Activated naive CD8-positive, alpha-beta T cell treated with anti-CD3 and anti-CD28 coated beads, Interleukin-2, amount 10 ng/mL, durations not matched to agents 7 days and 5 days (primary cell): ENCODE measurements at places on chromosomes 12 and 14. TPM values are rescaled to one million over a fixed set of nuclear protein-coding genes. Genes with fewer than 3 reads are reported as not detected.
A peak's percentile ranks its signal among the peaks of the same experiment; 100 is the strongest.

The ATL1 gene
- 1.5 TPM for total RNA-seq

The CLEC2A gene
- total RNA-seq = not detected

The MMP17 gene
- 0.54 TPM for total RNA-seq

The CNTN1 gene
- total RNA-seq = not detected

The C1R gene
- 4.6 TPM for total RNA-seq

The PARPBP gene
- total RNA-seq = 20.5 TPM

The CCDC196 gene
- total RNA-seq = not detected

The MIPOL1 gene
- total RNA-seq = not detected

The BCL11B gene
- total RNA-seq = 104 TPM

The GYS2 gene
- 0.17 TPM for total RNA-seq

The MON2 gene
- 50.3 TPM for total RNA-seq

The GLS2 gene
- 5.2 TPM for total RNA-seq

The PDZRN4 gene
- total RNA-seq = not detected

DNA sequence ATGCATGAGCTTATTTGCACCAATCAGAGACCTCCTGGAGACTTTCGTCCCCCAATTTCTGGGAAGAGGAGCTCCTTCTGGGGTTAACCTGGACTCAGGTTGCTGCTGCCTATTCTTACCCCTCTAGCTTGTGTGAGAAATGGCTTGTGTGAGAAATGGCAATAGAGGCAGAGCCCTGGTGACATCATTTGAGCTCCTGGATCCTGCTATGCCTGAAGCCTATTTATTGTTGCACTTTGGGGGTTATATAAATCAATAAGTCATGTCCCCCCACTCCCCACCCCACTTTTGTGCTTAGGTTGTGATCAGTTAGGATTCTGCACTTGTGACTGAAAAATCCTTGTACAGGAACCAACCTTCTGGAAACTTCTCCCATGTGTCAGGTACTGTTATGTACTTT, 167.2 kb downstream of the ADCK1 start:
- DNase-seq = no peak

DNA sequence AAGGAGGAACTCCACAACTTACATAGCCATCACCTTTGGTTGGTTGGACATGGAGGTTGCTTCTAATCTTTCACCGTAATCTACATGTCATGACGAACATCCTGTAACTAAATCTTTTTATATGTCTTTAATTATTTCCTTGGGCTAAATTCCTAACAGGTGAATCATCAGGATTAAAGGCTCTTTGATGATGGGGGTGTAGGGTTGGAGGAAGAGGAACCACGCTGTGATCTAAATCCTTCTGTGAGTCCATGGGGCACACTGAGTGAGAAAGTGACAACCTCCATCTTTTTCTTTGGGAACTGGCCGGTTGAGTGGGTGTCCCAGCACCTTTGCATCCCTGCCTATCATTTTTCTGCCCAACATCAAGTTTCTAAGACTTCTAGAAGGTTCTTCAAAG, 31.1 kb upstream of the MAP1LC3B2 start:
- no peak for DNase-seq

GRCh38 chr12:63841571-63841970, 2.9 kb upstream of the SRGAP1 start:
- DNase-seq = no peak

GRCh38 chr12:62814243-62814642, 120.7 kb downstream of the PPM1H start:
- DNase-seq = no peak

GRCh38 chr12:94204499-94205247, 56.3 kb downstream of the PLXNC1 start:
- DNase-seq = no peak

- no peak for DNase-seq
These were observed 9.9 kb downstream of the FOXA1 start for GRCh38 chr14:37585101-37585511.

DNA sequence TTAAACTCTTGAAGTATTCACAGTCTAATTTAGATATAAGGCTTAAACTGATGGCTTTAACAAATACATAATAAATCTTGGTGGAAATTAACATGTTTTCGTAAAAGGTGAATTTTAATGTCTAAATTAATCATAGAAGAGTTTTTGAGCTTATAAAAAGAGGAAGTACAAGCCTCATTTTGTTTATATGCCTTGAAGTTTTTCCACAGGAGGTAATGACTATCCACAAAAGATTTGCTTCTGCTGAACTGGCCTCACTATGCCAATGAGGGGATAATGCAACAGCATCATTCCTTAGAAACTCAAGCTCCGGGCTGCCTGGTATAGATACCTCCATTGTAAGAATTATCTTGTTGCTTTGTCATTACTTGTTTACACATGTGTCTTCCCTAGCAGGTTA, 175.6 kb downstream of the DUSP6 start:
- no peak for DNase-seq

DNA sequence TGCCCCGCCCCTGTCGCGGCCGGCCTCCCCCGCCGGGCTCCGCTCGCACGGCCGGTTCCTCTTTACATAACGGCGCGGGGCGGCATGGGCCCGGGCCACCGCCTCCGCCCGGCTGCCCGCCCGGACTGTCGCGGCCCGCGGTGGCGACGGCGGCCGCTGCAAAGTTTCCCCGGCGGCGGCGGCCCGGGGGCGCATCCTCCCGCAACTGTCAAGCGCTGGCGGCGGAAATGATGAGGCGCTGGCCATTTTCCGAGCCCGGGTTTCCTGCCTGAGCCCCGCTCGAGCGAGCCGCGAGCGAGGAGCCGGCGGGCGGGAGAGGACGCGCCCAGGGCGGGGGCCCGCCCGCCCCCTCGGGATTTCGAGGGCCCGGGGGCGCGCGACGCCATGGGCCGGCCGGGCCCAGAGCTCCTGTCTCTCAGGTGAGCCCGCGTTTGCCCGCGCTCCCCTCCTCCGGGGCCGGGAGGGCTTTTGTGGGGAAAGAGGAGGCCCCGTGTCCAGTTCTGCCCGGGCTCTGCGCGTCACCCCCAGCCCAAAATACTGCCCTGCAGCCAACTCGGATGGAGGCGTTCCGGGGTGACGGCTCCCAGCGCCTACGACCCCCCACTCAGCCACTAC, at the start of gene SH2B3:
Gene SH2B3 (plus strand): TSS at position 65 of the 615 bp plus-strand sequence. CDS start 12,223 bp downstream, outside the sequence.
- no peak for DNase-seq

- DNase-seq = no peak
These were observed 262.7 kb downstream of the SYT1 start for GRCh38 chr12:79127271-79127751.

- no peak for DNase-seq
These were observed 427 bp upstream of the TMEM120B start for GRCh38 chr12:121712190-121712460.

- DNase-seq = no peak
These were observed 165.8 kb downstream of the KSR2 start for GRCh38 chr12:117803001-117803400.

DNA sequence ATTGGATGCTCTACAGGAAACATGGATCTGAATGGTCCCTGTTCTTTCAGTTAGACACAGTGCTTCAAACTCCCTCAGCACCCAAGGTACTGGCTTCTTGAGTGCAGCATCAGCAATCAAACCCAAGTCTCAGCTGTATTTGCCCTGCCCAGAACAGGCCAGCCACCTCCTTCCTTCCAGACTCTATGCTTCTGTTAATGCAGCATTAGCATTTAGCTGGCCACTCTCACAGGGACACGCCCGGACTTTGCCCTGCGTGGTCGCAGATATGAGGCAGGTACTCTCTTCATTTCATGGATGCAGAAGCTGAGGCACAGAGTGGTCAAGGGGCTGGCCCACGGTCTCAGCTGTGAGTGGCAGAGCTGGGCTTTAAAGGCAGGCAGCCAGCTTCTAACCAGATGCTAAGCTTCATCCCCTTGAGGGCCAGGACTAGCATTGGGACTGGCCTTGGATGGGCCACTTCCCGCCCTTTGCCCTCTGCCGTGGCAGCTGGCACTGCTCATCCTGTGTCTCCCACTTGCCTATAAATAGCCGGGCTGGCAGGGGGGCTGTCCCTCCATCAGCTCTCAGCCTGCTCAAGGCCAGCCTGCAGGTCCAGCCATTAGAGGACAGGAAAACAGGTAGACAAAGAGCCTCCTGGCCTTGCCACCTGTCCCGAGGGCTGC, 1.5 kb upstream of the SLC25A47 start:
- no peak for DNase-seq

DNA sequence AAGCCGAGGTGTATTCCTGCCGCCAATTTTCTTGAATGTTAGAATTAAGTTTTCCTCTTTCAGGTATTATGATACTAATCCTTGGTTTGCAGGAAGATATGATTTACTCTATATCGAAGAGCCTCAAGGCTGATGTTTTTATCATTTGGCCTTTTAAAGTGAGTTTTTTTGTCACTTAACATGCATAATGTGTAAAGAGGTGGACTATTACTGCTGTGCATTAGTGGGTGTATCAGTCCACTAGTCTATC, 11.1 kb upstream of the TMPO start:
- DNase-seq = no peak

GRCh38 chr12:70985850-70986249, 65.3 kb upstream of the PTPRR start:
- DNase-seq = no peak

GRCh38 chr14:92490239-92490959, 23.2 kb upstream of the RIN3 start:
- DNase-seq = no peak

DNA sequence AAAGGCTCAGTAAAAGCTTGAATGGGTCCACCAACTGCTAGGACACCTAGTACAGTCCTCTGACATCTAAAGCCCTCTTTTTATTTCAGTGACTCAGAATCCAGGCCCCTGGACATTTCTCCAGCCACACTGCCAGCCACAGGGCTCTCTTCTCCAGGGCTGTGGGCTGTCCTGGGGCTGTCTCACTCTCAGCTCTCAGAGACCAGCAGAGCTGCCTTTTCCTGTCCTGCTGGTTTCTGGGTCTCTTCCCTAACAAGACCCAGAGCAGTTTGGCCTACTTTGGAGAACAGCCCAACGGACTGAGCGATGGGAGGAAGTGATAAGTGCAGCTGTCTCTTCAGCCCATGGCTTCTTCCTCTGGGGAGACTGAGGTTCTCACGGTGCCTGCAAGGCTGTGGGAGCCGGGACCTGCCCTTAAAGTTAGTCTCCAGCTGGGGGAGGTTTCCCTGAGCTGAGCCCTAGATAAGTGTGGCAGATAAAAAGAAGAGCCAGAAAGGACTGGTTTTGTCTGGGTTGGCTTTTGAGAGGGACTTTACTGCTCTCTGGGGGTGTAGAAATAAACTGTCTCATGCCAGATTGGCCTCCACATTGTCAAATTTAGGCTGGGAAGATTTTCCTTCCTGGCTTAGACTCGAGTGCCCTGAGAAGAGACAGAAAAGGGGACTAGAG, 979.8 kb downstream of the VRK1 start:
- no peak for DNase-seq

GRCh38 chr14:102431751-102432150, 69.0 kb downstream of the TECPR2 start:
- no peak for DNase-seq

GRCh38 chr12:14714437-14714836, 18.0 kb upstream of the GUCY2C start:
- no peak for DNase-seq

DNA sequence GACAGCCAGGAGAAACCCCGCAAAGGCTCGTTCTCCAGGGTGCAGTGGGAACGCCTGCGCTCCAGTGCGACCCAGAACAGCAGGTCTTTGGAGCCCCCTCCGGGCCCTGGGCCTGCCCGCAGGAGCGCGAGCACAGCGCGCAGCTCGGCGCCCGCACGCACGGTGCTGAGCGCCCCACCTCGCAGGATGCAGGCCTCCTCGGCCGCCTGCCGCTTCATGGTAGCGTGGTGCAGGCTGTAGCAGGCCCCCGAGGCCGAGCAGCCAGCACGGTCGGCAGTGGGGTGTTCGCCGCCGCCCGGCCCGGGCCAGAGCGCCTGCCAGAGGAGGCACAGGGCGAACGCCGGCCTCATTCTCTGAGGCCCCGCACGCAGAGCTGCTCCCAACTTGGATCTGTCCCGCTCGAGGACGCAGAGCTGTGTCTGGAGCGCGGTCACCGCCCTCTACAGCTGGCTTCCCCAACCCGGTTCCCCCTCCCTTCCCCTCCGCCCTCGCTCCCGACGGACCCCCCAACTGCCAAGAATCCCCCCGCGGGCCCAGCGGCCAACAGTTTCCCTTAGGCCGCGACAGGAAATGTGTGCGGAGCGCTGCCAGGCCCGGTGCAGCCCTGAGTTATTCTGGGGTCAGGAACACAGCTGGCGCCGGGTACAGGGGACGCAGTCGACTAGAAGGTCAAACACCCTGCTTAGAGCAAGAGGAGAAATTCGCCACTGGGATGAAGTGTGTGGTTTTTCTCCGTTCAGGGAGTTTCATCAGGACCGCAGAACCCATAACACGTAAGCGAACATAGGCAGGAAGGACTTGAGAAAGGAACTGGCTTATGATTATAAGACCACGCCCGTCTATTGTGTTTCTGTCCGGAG, at the start of gene CLEC14A:
Gene CLEC14A (minus strand): TSS at position 421 of the 860 bp plus-strand sequence. CDS start 71 bp downstream, at position 350.
- peak; percentile 58 for DNase-seq

GRCh38 chr14:85391892-85392291, 138.1 kb upstream of the FLRT2 start:
- no peak for DNase-seq

GRCh38 chr14:51848120-51848519, 12.3 kb upstream of the GNG2 start:
- no peak for DNase-seq

- no peak for DNase-seq
These were observed 264.0 kb downstream of the EGLN3 start for GRCh38 chr14:33686856-33687255.

GRCh38 chr14:41548666-41549065, 58.0 kb upstream of the LRFN5 start:
- no peak for DNase-seq

GRCh38 chr14:95699412-95699811, 13.2 kb downstream of the TCL1B start:
- no peak for DNase-seq

DNA sequence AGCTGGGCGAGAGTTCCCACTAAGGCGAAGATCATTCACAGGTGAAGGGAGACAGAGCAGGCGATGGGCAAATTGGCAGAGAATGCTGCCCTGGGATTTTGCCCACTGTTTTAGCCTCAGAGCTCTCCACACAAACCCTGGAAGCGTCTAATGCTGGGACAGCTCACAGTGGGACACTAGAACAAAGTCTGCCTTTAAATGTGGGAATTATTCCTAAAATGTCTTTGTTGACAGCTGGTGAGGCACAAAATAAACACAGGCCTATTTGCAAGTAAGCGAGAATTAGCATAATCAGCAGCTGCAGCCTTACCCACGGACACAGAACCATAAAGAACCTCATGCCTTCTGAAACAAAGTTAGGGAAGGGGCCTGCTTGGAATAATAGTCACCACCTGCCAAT, 824.5 kb downstream of the AACS start:
- no peak for DNase-seq

DNA sequence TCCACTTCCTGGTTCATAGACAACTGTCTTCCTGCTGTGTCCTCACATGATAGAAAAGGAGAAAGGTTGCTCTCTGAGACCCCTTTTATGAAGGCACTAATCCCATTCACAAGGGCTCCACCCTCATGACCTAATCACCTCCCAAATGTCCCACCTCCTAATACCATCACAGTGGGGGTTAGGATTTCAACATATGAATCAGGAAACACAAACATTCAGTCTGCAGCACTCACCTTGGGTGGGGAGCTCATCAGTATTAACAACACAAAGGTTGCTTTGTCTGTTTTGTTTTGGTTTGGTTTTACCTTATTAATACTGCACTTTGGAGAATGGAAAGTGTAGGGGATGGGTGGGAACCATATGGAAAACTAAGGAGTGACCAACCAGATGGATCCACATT, 10.5 kb upstream of the SMCO2 start:
- DNase-seq = no peak

- no peak for DNase-seq
These were observed 34.6 kb downstream of the NTF3 start for GRCh38 chr12:5466521-5466960.

GRCh38 chr14:91925001-91925726, 22.3 kb downstream of the FBLN5 start:
- DNase-seq = no peak
